ENCODE measurements at places on chromosomes 7 and 10.

GRCh38 chr7:104653825-104654401 lies 325.5 kb downstream of the LHFPL3 start:
- no peak for DNase-seq

DNA sequence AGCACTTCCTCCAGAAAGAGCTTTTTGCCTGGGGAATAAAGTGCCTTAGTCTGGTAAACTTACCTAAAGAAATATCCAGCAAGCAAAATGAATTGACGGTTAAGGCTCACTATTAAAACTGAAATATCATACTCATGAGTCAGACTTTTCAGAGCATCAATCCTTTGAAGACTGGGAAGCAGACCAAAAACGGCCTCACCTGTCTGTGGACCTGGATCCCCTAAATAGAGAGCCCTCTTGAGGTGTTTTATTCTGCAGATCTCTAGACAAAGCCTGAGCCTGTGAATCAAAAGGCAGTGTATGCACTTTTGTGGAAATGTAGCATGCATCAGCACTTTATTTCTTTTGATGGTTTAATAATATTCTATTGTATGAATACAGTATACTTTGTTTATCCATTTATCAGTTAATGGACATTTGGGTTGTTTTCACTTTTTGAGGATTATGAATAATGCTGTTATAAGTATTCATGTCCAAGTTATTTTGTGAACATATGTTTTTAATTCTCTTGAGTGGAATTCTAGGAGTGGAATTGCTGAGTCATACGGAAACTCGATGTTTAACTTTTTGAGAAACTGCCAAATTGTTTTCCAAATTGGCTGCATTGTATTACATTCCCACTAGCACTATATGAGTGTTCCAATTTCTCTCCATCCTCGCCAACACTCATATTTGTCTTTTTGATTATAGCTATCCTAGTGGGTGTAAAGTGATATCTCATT lies 449.0 kb upstream of the IGFBP3 start:
- no peak for DNase-seq

DNA sequence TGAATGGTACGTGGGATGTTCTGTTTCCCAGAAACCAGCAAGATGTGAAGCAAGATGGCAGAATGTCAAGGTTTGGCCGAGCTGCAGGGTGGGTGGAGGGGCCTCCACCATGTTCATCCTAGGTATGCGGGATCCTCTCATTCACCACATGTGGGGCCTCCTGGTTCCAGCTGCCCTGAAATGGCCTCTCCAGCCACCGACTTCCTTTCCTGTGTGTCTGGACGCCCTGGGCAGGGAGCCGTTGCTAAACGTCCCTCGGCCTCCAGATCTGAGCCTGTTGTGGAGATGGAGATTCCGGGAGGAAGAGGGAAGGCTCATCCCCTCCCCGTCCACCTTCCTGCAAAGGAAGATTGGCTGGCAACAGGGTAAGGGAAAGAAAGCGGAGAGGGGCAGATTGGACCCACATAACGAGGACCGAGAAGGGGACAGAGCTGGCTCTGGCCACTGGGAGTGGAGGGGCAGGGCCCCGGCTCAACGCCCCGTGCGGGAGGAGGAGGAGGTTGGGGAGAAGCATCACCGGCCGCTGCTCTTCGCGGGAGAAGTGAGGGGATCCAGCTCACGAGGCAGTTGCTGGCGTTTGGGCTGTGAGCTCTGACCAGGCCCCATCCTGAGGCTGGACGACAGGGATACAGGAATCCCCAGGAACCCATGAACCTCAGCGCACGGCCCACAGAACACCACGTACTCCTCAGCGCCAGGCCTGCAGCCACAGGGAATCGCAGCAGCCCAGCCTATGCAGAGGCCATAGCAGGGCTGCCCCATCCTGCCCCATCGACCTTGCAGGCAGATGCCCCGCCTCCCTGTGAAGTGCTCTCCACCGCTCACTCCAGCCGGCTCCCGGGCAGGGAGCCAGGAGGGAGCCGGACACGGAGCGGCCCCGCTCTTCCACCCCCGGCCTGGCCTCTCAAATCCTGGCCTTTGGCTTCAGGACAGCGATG lies 98.3 kb downstream of the FOXL3 start:
- no peak for DNase-seq

DNA sequence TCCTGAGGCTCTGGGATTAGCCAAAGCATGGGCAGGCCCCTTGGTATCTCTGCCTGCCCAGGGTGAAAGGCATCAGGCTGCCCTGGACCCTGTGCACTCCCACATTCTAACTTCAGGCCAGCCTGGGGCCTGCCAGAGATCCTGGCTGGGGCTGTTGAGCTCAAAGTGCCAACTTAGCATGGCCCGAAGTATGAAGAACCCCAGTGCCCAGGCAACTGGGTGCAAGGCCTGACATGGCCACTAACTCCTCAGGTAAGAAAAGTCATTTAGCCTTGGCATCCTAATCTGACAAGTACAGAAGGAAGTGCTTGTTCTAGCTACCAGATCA lies 43.2 kb downstream of the FAM53B start:
- DNase-seq: no peak

DNA sequence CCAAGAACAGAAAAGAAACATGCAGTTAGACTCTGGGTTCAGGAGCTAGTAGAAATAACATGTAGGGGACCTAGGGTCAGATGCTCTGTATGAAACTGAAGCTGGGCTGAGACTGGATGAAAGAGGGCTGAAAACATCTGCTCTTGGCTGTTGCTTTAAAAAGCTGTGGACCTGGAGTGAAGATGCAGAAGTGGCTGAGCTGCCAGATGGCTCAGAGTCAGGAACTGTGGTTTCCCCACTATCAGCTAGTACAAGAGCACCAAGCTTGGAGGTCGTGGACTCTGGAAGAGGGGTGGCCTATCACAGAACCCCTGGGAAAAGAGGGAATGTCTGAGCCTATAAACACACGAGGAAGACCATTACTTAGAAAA lies 5.9 kb downstream of the ADK start:
- no peak for DNase-seq

DNA sequence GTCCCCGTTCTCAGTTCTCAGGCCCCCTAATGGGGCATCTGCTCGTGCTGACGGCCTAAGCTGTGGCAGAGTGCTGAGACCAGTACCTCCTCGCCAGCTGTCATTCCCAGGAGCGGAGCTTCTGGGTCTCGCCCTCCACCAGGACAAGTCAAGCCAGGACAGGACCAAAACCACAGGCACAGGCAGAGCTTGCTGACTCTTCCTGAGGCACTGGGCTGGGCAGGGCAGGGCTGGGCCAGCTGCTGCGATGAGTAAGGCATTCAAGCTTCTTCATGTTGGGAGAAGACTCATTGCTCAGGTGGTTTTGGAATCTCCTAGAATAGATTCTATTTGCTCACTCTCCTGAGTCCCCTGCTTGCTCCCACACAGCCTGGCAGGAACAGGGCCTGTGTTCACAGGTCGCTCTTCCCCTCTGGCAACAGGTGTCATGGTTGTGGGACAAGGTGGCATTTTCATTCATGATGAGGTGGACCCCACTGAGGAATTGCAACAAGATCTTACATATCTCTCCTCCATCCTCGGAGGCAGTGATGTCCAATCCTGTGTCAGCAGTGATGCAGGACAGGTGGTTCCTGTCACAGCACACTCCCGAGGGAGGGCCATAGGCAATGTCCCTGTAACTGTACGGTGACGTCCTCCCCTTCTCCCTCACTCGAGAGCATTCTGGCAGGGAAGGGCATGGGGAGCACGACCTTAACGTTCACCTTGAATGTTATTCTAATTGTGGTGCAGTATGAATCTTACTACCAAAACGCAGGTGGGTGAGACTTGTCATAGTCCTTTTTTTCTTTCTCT lies 17.0 kb upstream of the SH3PXD2A start:
- no peak for DNase-seq

- DNase-seq: no peak
These were observed 43.1 kb upstream of the HSPB1 start for GRCh38 chr7:76259124-76260093.

- DNase-seq: no peak
These were observed 63.4 kb downstream of the HPSE2 start for GRCh38 chr10:99172128-99172738.

DNA sequence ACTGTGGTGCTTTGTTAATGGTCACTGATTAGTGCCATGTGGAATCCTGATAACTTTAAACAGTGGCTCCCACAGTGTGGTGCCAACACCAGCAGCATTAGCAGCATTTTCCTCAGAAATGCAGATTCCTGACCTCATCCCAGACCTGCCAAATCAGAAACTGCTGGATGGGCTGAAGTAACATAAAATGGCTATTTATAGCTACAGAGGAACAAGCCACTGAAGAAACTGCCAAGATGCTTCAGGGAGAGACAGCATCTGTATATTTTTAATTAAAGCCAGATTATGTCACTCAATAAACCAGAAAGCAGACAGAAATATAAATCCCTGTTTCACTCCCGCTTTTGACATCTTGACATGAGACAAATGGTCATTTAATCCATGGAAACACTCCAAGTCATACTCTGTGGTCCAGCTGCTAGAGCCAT lies 178.5 kb downstream of the AMPH start:
- no peak for DNase-seq

GRCh38 chr7:124752310-124752709 lies 13.3 kb downstream of the GPR37 start:
- no peak for DNase-seq
